Activated T-cell treated with anti-CD3 and anti-CD28 coated beads for 1 hour (primary cell): ENCODE measurements at places on chromosomes 12 and 14.

DNA sequence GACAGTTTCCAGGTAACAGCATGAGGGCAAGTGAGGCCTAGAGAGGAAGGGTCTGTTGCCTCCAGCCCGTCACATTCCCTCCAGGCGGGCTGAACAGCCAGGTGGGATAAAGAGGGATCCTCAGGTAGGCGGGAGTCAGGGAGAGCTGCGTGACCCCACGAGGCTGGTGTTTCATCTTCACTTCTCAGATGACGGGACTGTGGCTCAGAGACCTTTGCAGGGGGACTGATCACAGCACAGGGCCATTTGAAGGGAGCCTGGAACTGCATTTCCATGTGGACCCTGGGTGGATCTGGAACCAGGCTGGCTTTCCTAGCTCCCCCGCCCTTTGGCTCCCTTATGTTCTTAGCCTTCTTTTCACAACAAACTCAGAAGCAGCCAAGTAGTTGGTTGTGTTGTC lies 37.4 kb downstream of the SH2B3 start:
- DNase-seq: no peak

- DNase-seq: no peak
Observed at GRCh38 chr14:68984686-68985085, 5.6 kb upstream of the ACTN1 start.

DNA sequence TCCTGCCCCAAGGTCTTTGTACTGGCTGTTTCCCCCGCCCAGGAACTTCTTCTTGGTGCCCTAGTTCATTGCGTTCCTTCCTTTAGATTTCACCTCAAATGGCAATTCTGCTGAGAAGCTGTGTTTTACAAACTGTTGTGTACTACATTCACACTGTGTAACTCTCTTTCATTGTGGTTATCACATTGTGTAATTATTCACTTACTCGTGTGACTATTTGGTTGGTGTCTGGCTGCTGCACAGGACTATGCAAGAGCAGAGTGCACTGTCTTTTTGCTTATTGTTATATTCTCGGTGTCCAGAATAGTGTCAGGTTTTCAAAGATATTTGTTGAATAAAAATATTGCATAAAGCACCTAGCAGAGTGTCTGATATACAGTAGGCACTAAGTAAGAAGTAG lies 177.2 kb upstream of the PRICKLE1 start:
- DNase-seq: no peak

DNA sequence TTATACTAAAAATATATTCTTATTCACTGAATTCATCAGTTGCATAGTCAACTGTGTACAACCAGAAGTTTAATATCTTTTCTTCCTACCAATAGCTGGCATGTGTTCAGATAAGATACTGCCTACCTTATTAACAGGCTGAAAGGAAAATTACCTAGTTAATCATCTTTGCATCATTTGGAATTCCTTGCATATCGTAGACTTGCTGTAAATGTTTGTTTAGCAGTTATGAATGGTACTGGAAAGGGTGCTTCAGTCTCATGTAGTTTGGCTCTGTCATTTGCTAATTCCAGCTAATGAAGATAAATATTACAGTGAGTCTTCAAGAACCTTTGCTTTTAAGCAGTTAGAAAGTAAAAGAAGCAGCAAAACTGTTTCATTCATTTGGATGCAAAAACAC lies 84.4 kb downstream of the PPHLN1 start:
- no peak for DNase-seq

DNA sequence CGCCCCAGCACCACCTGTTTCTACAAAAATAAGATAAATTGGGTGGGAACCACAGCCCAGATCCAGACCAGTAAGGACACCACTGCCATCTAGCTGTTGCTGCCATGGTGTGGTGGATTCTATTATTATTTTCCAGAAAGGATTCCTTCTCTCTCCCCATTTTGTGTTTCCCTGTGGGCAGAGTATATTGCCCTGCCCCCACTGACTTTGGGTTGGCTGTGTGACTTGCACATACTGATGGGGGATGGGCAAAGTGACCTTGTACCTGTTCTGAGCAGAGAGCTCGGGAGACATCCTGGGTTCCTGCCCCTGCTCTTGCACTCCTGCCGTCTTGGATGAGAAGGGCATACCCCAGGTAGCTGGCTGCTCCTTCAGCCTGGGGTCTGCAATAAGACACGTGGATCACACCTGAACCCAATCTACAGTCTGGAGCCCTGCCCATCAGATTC lies 24.3 kb downstream of the MOAP1 start:
- no peak for DNase-seq

GRCh38 chr12:1284611-1285010 lies 293.6 kb downstream of the ERC1 start:
- DNase-seq: no peak

GRCh38 chr14:65877624-65878023 lies 465.1 kb downstream of the FUT8 start:
- no peak for DNase-seq

- peak; percentile 57 for DNase-seq
Observed at GRCh38 chr12:121668750-121669520, 519 bp downstream of the MORN3 start.

DNA sequence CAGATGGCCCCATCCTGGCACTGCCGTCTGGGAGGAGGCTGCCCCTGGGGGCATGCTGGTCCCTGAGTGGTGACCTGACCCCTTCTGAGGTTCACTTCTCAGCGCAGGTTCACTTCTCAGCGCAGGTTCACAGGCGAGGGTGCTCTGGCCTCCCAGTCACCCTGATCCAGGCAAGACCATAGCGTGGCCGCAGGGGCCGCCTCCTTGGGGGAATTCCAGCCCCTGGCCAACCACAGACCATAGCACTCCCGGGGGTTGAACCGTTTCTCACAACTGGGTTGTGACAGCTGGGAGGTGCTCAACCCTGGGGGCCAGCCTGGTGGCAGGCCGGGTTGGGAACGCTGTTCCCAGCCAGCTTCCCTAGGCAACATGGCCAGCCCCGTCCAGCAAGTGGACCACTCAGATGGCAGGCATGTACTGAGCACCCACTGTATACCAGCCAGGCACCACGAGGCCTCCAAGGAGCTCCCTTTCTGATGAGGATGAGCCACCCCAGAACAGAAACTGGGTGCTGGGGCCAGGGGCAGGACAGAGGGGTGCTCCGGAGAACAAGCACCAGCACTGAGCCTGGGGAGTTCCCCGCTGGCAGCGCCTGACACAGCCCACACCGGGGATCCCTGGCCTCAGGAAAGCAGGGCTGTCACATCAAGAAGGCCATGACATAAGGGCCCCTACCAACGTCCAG lies 28.3 kb upstream of the ZFP36L1 start:
- DNase-seq: no peak

DNA sequence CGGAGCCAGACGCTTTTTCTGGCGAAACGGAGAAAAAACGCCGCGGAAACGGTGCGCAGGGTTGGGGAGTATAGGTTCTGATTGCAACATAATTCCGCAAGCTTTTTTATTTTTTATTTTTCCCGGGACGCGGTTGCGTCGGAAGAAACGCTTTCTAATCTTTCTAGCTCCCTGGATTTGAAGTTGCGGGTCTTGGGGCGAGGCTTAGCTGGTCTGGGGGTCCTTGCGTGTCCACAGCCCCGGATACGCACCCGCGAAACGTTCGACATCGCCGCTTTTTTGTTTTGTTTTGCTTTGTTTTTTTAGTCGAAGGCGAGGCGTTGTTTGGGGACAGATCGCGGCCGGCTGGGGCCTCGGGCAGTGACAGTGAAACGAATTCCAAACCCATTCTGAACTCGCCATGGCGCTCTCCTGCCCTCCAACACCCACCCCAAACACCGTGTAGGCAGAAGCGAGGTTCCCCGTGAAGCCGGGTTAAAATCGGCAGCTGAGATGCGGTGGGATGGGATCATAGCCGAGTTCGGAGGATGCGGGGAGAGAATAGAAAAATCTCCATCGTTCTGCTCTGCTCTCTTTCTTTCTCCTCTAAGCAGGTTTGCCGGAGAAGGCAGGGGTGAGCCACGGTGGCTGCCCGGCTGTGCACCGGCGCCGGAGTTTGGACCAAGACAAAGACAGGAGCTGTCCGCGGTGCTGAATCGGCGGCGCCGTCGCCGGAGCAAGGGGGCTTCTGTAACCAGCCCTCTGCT lies 8.1 kb upstream of the LHX5 start:
- DNase-seq: peak; percentile 31

GRCh38 chr12:27552886-27553560 lies 29.0 kb downstream of the PPFIBP1 start:
- DNase-seq: no peak

DNA sequence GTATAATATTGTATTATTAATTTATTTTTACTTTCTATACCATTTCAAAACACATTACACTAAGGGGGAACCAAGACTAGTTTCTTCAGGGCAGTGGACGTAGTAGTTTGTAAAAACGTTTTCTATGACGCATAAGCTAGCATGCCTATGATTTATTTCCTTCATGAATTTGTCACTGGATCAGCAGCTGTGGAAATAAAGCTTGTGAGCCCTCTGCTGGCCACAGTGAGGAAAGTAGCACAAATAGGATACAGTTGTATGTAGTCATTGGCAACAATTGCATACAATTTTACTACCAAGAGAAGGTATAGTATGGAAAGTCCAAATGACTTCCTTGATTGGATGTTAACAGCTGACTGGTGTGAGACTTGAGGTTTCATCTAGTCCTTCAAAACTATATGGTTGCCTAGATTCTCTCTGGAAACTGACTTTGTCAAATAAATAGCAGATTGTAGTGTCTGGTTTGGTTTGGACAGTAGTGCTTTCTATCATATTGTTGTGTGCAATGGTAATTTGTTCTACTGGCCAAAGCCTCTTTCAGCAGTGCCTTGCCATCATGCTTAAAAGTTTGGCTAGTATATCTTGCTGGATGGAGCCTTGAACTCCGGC lies 24.3 kb upstream of the PLEKHD1 start:
- peak; percentile 18 for DNase-seq

DNA sequence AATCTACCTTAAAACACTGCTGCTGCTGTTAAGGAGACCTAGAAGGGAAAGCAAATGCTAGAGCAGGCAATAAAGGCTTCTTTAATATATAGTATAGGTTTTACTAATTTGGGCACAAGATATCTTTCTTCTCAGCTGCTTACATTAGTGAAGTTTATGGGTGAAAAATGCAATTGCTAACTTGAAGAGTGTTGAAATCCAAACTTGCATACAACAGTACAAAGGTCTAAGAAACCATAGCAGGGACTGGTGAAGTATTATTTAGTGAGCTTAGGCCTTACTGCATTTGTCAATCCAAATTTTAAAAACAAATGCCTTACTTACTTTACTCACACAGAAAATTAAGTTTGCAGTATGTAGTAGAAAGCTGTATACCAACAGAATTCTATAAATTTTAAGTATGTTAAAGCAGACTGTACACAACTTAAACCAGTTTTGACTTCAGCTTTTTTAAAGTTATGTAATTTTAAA lies 1.4 kb upstream of the AP4S1 start:
- DNase-seq: no peak

GRCh38 chr12:12604740-12605139 lies 6.9 kb upstream of the CREBL2 start:
- no peak for DNase-seq

DNA sequence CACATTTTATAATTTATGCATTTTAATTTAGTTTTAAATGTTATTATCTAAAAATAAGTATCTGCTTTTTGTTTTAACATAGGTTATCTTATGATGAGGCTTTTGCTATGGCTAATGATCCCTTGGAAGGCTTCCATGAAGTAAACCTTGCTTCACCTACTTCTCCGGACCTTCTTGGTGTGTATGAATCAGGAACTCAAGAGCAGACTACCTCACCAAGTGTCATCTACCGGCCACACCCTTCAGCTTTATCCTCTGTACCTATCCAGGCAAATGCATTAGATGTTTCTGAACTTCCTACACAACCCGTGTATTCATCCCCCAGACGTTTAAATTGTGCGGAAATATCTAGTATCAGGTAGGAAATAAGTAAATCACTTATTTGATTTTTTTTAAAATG lies 16.6 kb downstream of the RAB3IP start:
- no peak for DNase-seq

GRCh38 chr14:97458661-97459579 lies 661.7 kb downstream of the VRK1 start:
- peak; percentile 69 for DNase-seq

DNA sequence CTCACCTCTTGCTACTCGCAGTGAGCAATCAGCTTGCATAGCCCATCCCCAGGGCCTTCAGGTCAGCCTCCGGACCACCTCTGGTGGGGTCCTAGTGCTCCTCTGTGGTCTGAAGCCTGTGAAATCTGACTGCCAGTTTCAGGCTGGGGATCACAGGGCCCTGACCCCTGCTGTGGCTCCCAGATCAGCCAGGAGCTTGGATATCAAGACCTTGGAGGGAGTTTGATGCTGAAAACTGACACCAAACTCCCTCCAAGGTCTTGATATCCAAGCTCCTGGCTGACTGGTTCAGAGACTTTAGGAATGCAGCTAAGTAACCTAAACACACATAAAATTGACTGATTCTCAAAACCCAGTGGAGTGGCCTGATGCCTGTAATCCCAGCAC lies 19.8 kb upstream of the DHRS4 start:
- DNase-seq: no peak

DNA sequence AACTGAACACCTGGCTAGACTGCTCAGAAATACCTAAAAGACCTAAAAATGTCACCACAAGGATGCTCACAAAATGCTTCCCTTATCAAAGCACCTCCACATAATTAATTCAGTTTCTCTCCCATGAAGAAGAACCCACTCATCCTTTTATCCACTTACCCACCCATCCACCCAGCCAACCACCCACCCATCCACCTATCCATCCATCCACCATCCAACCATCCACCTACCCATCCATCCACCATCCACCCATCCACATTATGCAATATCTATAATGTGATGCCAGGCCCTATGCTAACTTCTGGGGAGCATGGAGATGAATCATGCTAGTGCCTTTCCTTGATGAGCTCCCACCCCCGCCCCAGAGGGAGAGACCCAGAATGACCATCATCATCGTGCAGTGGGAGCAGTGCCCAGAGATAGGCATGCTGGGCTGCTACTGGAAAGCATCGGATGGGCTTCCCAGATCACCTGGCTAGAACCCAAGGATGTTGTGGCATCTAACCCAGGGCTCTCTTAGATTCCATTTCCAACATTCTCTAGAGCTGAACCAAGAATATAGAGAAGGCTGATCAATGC lies 166.6 kb downstream of the TTC7B start:
- DNase-seq: no peak

DNA sequence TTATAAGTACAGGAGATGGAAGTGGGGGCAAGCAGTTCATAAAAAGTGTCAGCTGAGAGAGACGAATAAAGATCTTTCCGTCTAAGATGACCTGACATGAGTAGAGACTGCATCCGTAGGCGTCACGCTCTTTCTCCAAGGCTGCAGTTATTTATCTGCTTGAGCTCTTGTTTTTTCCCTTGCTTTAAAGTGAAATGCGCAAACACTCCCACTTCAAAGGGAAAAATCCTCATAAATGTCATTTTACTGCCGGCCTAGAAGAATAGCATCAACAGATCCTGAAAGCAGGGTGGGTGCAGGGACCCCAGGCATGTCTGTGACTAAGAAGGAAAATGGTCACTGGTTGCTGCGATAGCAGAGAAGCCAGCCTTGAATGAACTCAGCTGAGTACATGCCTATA lies 647.4 kb downstream of the MED13L start:
- no peak for DNase-seq
